ENCODE measurements at places on chromosomes 16 and 17.
A peak's percentile ranks its signal among the peaks of the same experiment; 100 is the strongest.

GRCh38 chr17:76198702-76199101, 41.6 kb downstream of the RNF157 start:
- no peak for DNase-seq

DNA sequence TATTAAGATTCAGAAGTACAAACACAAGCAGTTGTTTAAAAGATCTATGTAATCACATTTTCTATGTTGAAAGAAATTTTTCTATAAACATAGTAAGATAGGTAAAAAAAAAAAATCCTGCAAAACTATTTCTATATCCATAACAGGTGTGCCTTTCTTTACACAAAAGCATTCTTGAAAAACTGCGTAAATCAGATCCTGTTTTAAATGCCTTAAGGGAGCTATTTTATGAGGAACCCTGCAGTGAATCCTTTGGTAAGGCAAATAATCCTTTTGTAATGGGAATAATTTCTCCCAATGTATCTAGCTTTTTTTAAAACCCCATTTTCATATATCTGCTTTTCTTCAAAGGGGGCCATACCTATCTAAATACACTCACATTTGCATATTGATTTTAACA, 157.3 kb downstream of the AATF start:
- DNase-seq = no peak

GRCh38 chr17:83127431-83128160, 48.2 kb downstream of the METRNL start:
- DNase-seq = no peak

DNA sequence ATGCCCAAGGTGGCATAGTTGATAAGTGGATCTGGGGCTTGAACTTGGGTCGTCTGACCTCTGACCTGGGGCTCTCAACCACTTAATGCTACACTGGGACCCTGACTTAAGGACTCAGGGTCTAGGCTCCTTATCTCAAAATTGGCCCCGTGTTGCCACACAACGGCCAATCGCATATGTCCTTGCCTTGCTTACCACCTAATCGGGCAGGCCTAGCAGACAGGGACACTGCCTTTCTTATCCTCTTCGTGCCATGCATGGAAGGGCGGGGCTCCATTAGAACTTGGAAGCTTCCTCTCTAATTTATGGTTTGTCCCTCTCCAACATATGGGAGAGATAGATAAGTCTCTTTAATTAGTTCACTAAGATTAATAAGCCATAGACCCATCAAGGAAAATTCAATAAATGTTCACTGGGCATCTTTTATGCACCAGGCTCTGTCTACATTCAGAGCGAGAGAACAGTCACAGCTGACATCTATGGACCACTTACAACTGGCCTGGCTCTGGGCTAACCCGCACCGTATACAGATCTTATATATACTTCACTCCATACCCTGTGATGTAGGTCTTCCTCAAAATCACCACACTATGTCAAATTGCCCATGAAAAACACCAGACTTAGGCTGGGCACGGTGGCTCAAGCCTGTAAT, 35.1 kb downstream of the CDH1 start:
- DNase-seq = no peak

DNA sequence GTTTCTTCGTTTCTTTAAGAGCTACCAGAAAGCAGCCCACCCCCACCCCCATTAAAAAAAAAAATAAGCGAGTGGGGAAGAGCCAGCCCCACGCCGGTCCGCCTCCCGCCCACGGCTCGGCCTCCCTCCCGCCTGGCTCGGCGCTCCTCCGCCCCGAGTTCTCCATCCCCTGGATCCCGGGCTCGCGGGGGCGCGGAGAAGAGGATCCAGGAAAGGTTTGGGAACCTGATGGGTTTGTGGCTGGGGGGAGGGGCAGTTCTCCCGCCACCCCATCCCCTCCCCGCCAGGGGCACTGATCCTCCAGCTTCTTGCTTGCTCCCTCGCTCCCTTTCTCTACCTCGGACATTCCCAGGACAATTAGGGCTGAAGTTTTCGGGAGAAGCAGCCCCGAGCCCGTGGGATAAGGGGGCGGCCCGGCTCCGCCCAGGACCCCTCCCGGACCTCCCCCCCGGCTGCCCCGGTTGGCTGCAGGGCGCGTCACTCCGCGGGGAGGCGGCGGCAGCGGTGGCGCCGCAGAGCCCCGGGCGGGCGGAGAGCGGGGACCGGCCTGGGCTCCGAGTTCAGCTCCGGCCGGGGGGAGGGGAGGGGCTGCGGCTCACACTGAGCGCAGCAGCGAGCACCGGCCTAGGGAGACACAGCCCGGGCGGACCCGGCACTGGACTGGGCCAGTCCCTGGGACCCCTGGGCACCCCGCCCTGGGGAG, 1.0 kb upstream of the SALL1 start:
- DNase-seq = no peak

DNA sequence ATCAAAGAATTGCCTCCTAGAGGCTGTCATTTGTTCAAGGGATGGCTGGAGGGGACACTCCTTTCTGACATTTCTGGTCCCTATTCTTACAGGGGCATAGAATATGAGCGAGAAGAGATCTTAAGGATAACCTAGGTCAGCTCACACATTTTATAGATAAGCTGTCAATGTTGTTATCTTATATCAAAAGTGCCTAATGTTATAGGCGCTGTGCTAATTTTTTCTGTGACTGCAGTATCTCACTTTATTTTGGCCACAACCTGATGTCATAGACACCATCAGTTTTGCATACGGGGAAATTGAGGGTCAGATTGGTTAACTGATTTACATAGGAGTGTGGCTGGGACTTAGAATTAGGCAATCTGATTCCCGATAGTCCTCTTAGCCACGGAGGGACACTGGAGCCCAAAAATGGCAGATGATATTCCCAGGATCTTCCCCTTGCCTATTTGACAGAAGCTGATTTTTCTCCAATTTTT, 1.2 kb downstream of the CPD start:
- no peak for DNase-seq

DNA sequence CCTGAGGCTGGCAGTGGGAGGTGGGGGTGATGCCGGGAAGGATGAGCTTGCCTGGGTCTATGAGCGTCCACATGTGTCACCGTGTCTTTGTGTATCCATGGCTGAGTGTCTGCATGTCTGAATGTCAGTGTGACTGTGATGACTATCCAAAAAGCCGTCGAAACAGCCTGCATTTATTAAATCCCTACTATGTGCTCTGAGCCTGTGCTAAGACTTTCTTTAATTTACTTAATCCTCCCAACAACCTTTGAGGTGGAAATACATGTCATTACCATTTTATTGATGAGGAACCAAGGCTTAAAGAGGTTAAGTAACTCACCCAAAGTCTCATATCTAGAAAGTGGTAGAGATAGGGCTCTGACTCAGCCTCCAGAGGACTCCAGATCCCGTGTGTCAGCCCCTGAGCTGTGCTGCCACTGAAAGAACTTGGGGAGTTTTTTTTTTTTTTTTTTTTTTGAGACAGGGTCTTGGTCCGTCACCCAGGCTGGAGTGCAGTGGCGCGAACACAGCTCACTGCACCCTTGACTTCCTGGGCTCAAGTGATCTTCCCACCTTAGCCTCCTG, 20.0 kb downstream of the ARHGAP23 start:
- peak; percentile 32 for DNase-seq

GRCh38 chr17:81049372-81049911, 14.5 kb downstream of the BAIAP2 start:
- no peak for DNase-seq

GRCh38 chr16:11966173-11966572, 1.2 kb downstream of the TNFRSF17 start:
- no peak for DNase-seq

DNA sequence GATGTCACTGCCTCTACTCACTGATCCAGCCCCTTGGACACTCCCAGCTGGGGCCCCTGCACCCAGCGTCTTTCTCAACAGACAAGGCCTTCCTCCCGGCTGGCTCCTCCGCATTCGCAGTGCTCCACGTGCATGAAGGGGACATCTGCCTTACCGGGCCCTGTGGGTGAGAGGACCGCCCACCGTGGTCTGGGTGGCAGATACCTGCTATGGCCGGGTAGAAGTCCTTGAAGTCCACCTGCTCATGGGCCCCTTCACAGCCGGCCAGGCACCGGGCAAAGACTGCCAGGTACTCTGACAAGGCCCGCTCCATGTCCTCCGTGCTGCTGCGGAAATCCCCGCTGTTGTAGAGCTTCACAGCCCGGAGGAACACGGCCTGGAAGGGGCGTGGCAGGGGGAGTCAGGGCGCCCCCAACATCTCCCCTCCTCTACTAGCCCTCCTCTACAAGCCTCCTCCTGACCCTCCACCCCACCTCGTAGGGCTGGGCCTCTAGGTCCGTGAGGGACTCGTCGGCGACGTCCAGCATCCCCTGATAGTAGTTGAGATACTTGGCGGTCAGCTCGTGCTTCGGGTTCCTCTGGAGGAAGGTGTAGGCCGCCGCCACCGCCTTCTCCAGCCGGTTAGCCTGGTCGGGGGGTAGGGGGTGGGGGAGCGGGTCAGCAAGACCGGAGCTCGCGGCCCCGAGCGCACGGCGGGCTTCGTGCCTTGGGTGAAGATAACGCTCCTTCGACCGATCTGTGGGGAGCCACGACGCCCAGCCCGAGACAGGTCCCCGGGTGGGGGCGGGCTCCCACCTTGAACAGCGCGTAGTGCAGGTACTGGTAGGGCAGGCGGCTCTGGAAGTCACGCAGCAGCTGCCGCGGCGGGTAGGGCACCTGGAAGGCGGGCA, 845 bp downstream of the P3H4 start:
- no peak for DNase-seq

DNA sequence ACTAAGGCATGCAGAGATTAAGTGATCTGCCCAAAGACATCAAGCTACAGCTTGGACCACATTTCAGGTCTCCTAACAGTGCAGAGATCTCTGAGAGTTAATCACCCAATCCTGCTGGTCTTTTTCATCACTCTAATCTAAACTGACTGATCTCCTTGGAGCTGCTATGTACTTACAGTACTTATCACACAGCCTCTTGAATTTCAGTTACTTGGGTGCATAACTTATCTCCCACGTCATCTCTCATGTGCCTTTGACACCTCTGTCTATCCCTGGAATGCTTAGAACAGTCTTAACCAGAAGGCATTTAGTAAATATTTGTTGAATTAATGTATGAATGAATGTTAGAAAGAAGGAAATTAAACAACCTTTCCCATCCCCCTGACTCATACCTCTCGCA, 139.0 kb downstream of the SNX11 start:
- peak; percentile 75 for DNase-seq

DNA sequence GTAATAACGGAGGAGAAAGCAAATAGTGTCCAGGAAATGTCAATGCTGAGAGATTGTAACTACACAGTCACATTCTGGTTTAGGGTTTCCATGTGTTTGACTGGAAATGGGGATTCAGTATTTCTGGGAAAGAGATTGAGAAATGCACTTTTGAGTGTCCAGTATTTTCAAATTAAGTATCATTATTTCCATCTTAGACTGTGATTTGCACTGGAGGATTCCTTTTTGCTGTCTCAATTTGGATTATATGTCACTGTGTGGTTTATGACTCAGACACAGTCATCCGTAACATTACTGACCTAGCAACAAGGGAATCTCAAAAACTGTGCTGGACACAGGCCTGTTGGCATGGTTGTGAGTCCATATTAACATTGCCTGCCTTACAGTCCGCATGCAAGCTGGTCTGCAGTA, 681.4 kb downstream of the CDH11 start:
- DNase-seq = peak; percentile 97

- DNase-seq = no peak
These were observed 62.7 kb downstream of the C16orf82 start for GRCh38 chr16:27129401-27129800.

DNA sequence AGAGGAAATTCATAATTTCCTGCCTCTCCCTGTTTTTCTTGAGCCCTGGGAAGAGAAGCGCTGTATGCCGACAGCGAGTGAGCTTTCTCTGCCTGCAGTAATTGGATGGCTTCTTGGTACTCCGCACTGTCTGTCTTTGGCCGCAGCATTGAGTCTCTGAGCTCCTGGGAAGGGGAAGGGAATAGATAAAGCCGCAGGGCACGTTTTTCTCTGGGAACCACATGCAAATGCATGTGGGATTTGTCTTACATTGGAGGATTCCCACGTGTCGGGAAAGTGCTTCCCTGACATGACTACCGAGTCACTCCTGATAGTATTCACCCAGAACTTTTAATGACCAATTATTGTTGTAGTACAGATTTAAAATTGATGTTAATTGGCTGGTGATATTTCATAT, 385.9 kb downstream of the CPPED1 start:
- no peak for DNase-seq

GRCh38 chr17:16947470-16947869, 24.4 kb downstream of the TNFRSF13B start:
- no peak for DNase-seq

GRCh38 chr17:50360486-50361115, 12.4 kb downstream of the MRPL27 start:
- no peak for DNase-seq

GRCh38 chr16:22308824-22309520, 11.8 kb downstream of the POLR3E start:
- no peak for DNase-seq

DNA sequence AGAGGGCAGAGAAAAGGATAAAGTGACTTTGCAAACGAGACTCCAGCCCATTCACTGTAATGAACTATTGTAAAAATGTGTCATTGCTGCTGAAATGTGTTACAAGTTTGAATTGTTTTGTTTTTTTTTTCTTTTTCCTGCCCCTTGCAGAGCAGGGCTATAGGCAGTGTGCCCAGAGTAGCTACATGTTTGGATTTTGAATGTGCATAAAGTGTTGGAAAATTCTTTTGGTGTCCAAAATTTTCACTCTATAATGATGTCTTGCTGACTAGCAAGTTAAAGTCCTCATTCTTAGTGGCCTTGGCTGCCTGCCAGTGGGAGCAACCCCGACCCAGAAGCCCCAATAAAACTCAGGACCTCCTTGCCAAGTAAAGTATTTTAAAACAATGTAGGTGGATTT, 66.5 kb downstream of the IGF2BP1 start:
- no peak for DNase-seq

DNA sequence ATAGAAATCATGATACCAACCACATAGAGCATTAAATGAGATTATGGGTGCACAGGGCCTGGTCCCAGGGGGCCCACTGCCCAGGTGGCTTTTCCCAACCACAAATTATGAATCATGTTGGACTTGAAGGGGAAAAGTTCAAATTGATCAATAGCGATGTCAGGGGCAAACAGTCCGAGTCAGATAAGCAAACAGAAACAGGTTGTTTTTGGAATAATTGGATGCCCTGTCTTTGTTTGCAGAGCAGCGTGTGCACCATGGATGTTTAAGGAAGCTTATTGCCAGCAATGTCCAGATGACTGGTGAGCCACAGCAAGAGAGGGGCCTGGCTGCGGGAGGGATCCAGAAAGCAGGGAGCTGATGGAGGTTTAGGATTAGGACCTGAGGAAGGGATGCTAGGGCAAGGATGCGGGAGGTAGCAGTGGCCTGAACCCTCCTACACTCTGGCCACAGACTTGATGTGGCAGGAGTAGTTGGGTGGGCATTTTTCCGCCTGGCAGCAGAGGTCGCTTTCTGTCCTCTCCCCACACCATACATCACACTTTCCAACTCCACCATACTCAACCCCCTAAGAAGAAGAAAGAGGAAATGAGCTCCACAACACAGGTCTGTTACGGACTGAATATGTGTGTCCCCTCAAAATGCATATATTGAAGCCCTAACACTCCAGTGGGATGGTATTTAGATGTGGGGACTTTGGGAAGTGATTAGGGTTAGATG, 266.4 kb upstream of the RPL38 start:
- DNase-seq = no peak

DNA sequence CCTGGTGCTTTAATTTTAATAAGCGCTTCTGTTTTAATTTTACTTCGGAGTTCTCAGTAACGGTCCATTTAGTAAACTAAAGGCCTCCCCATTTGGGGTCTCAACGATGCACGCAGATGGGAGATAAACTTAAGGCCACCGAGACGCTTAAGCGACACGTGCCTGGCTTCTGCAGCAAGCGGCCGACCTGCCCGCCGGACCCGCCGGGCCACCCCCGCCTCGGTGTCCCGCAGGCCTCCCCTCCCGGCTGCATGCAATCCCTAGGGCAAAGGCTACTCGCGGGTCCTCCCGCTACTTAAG, 592 bp downstream of the GCSH start:
- no peak for DNase-seq

Measured in HCEC 1CT (cell line).